ENCODE measurements at places on chromosomes 1 and 21.

GRCh38 chr1:247110627-247111258, 6.6 kb upstream of the ZNF669 start:
- DNase-seq = no peak

DNA sequence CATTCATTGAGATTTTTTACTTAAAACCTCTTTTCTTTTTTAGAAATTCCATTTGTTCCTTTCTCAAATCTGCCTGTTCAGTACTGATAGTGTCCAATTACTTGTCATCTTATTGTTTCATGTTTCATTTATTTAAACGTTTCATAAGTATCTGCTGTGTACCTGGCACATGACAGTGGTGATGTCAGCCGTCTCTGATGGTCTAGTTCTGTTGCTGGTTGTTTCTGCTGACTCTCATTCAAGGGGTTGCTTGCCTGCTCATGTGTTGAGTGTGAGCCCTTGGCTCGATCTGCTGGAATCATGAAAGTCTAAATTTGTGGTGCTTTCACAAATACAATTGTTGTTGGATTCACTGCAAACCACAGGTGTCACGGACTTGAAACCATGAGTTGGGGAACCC, 25.5 kb upstream of the C2CD2 start:
- no peak for DNase-seq

DNA sequence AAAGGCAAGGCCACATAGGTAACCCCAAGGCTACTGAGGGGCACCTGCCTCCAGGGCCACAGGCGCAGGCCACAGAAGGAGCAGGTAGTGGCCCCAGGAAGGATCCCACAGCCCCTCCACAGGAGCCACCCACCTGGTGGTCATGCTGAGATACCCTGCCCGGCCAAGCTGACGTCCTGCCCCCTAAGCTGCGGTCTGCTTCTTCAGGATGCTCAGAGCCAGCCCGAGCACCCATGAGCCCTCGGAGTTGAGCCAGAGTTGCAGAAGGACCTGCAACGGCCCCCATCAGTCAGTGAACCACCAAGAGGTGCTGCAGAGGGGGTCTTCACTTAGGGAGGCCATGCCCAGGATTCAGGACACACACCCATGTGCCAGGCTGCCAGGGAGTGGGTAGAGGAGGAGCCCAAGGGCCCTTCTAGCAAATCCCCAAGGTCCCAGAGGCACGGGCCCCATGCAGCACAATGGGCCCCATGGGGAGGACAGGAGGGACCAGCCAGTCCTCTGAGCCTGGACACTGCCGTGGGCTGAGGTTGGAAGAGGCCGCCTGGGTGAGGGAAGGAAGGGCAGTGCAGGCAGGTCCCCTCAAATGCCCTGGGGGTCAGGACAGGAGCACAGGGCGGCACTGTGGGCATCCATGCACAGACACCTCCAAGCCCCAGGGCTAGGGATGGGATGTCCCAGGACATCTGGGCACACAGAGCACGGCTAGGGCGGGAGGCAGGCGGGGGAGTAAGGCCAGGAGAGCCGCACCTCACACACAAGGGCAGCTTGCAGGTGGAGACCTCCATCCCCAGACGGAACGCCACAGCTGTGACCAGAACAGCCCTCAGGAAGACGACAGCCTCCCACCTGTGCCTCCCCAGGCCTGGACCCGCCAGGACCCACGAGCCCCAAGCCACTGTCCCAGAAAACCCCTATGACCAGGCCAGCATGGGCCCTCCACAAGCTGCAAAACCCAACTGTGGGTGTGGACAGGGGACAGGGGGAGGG, 20.5 kb downstream of the WNT9A start:
- no peak for DNase-seq

- no peak for DNase-seq
Observed at GRCh38 chr1:25504706-25505595, 38.5 kb upstream of the LDLRAP1 start.

GRCh38 chr21:35981514-35982070, 78.7 kb downstream of the SETD4 start:
- no peak for DNase-seq

DNA sequence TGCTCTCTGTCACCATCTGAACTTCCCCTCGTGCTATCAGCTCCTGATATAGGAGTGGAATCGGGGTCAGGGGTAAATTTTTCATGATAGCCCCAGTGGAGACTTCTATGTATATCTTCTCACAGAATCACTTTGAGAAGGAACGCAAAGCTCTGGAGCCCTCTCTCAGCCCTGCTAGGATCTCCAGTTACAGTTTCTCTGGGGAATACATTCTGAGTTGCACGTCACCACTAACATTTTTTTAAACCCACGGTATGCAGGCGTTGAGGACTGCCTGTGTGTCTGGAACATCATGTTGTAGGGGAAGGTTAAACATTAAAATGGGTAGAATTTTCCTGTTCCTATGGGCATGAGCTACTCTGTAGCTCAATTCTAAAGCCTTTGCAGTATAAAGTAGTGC, 116.4 kb upstream of the FAM78B start:
- DNase-seq = no peak

GRCh38 chr1:86825319-86825718, 88.6 kb downstream of the SELENOF start:
- DNase-seq = no peak

DNA sequence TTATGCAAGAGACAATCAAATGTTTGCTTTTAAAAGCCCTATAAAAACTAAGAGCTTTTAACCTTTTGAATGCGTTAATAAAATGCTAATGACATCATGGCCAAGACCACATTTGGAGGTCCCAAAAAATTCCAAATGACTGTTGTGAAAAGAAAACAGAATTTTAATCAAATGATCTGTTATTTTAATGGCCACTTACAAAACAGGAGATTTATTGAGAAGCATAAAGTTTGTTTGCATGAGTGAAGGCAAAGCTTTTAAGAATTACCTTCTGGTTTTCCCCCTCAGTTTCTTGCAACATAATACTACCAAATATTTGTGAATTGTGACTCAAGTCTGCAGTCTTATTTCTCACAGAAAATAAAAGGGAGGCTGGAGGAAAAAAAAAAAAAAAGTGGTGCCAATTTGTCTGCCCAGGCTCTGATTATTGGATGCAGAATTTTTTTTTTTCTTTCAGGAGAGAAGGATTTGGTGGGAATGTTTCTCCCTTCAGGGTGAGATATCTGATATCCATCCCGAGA, 60.7 kb downstream of the GORAB start:
- no peak for DNase-seq

- DNase-seq = no peak
Observed at GRCh38 chr1:35622510-35623178, 18.7 kb downstream of the PSMB2 start.

GRCh38 chr1:166471359-166471758, 304.6 kb upstream of the FAM78B start:
- no peak for DNase-seq

- DNase-seq = no peak
Observed at GRCh38 chr1:244599937-244600350, 53.0 kb upstream of the DESI2 start.

- no peak for DNase-seq
Observed at GRCh38 chr21:34530261-34530660, 18.3 kb upstream of the KCNE1 start.

DNA sequence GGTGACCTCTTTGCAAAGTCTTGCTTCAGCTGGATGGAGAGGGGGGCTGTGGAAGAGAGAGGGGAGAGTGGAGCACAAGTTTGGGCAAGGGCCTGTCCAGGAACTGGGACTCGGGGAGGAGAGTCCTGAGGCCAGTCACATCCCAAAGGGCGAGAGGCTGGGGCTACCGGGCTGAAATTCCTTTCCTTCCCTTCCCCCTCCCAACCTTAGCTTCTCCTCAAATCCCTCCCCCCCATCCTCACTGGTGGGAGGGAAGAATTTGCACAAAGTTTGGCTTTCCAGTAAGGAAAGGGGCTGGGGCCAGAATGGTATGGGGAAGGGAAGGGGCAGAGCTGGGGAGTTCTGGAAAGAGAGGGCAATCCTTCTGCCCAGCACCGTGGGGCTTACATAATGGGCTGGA, 854 bp downstream of the CNTN2 start:
- DNase-seq = no peak

- DNase-seq = no peak
Observed at GRCh38 chr1:74502858-74503257, 9.6 kb downstream of the LRRC53 start.

GRCh38 chr1:26066857-26067256, 573 bp downstream of the TRIM63 start:
- no peak for DNase-seq

DNA sequence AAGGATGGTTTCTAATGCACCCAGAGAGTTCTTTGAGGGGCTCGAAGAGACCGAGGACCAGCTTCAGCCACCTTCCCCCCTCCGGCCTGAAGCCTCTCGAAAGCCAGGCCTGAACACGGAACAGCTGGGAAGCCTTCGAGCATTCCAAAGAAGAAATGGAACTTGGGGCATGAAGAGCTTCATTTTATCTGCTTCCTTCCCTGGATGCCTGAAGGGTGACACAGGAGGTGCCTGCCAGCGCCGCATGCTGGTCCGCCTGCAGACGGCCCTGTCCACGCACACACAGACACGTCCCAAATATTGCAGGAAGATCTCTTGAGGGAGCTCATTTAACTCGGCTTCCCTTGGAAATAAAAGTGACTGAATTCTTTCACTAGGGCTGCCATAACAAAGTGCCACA, 73.7 kb downstream of the TOMM20 start:
- no peak for DNase-seq

- no peak for DNase-seq
Observed at GRCh38 chr1:84802567-84803232, 90.3 kb downstream of the LPAR3 start.

- DNase-seq = no peak
Observed at GRCh38 chr1:208213786-208214185, 30.4 kb downstream of the PLXNA2 start.

- peak; percentile 59 for DNase-seq
Observed at GRCh38 chr1:16155537-16156410, at the start of gene EPHA2. TSS of gene EPHA2 (minus strand) at chr1:16156069. CDS start at chr1:16155932, 137 bp downstream.

GRCh38 chr1:234527346-234527745, 48.4 kb upstream of the TARBP1 start:
- no peak for DNase-seq

DNA sequence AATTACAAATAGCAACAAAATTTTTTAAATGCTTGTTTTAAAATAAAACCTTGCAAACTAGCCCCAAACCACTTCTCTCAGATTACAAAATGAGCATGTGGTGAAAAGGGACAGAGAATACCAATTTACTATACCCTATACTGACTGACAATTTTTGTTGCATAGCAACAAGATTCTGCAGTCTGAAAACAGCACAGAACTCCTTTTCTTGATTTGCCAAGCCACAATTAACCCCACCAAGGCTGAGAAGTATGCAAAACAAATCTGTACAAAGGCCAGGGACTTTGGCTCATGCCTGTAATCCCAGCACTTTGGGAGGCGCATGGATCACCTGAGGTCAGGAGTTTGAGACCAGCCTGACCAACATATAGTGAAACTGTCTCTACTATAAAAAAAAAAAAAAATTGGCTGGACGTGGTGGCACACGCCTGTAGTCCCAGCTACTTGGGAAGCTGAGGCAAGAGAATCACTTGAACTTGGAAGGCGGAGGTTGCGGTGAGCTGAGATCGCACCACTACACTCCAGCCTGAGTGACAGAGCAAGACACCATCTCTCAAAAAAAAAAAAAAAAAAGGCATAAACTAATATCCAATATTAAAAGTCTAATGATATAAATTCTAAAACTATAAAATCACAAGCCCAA, 21.8 kb downstream of the ENAH start:
- no peak for DNase-seq

All from SW 1271 (cell line).